ENCODE measurements at places on chromosomes 5 and 9.

GRCh38 chr5:35188031-35188457, 42.2 kb downstream of the PRLR start:
- DNase-seq, result no peak

- DNase-seq, result no peak
Measured at GRCh38 chr9:94971378-94972131, 245.1 kb downstream of the AOPEP start.

DNA sequence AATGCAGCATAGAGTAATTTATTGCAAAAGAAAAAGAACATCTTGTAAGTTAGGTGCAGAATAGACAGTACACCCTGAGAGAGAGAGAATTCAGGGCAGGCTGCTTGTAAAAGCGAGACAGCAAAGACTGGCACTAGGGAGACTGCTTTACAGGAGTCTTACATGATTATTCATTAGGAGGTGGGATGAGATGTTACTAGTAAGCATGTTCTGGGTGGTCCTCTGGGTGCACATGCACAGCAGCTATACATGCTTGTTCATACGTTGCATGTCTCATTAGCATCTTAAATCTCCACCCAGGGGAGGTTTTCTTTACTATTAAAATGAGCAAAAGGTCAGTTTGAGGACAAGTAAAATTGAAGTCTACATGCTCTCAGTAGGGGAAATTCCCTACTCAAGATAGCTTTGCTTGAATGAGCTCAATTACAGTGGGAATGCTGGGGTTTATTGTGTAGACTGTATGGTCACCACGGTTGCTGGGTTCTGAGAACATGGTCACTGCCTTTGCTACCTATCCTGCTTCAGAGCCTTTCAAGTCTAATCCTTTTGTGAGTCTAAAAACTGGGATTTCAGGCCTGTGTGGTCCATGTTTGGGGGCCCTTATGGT, 60.6 kb downstream of the RGS7BP start:
- DNase-seq, result no peak

- DNase-seq, result no peak
Measured at GRCh38 chr5:122412966-122413365, 100.9 kb downstream of the SNCAIP start.

GRCh38 chr9:88789785-88790184, 201.5 kb upstream of the S1PR3 start:
- no peak for DNase-seq

GRCh38 chr5:56607551-56607950, 207.8 kb upstream of the MAP3K1 start:
- DNase-seq, result no peak

- no peak for DNase-seq
Measured at GRCh38 chr5:428754-429452, 14.1 kb upstream of the EXOC3 start.

- DNase-seq, result no peak
Measured at GRCh38 chr9:136492978-136493522, 10.2 kb upstream of the SEC16A start.

GRCh38 chr5:10106285-10106684, 143.4 kb downstream of the ATPSCKMT start:
- no peak for DNase-seq

DNA sequence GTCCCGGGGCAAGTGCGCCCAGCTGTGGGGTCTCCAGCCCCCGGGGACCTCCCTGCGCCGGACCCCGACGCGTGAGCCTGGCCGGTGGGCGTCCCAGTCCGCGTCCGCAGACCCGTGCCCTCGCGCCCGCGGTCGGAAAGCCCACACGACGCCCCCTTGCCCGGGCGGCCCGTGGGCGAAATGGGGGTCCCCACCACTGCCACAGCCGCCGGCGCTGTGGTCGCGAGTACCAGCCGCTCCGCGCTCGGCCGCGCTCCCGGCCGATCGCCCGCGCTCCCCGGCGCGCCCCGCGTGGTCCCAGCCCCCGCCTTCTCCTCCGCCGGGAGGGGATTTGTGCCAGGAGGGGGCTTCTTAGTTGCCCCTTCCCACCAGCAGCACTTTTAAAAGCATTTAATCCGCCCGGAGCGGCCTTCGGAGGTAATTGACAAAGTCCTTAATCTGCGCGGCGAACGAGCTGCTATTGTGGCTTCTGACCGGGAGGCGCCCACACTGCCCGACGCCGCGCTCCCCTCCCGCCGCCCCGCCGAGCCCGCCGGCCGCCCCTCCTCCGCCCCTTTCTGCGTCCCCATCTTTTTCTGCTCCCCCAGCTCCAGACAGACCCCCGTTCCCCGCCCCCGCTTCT, 469 bp upstream of the FIBCD1 start:
- no peak for DNase-seq

- DNase-seq, result no peak
Measured at GRCh38 chr5:149418910-149419531, 39.9 kb upstream of the IL17B start.

GRCh38 chr9:82135106-82135505, 146.5 kb downstream of the SPATA31D1 start:
- DNase-seq, result no peak

- DNase-seq, result no peak
Measured at GRCh38 chr5:127550652-127551409, 33.4 kb downstream of the PRRC1 start.

DNA sequence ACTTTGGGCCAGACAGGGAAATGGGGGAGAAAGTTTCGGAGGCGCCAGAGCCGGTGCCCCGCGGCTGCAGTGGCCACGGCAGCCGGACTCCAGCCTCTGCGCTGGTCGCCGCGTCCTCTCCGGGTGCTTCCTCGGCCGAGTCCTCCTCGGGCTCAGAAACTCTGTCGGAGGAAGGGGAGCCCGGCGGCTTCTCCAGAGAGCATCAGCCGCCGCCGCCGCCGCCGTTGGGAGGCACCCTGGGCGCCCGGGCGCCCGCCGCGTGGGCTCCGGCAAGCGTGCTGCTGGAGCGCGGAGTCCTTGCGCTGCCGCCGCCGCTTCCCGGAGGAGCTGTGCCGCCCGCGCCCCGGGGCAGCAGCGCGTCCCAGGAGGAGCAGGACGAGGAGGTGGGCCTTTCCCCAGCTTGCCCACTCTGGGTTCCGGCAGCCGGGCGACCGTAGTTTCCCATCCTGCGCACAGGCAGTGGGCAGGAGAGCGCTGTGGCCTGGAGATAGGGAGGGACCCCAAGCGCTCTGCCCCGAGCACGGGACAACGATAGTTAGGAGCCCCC, 516 bp downstream of the MAST4 start:
- DNase-seq, result no peak

DNA sequence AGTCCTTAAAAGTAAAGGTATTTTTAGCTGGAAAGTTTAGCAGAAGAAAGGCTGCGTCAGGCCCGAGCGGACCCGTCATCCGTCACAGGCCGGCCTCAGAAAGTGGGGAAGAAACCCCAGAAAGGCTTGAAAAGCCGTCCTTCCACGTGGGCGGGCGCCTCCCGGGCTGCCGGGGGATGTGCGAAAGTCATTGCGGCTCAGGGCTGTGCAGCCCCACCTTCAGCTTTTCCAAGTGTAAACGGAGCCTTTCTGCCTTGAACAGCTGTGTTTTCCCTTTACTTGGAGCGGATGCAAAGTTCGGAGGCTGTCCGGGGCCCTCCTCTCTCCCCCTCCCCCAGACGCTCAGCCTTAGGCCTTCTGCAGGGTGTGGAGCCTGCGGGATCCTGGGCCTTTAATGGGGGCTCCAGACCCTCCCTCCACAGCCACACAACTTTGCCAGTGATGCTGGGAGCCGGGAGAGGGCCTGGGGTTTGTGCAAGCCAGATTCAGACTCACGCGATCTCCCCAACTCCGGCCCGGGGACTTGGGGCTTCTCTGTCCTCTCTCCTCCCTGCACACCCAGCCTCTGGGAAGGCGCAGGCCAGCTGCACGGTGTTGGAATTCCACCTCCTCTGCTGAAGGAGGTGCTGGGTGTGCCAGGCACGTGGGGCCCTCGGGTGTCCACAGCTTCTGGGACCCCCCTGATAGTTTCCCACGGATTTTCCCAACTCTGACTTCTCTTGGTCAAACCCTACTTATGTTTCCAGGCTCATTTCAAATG, 95.5 kb upstream of the RAPGEF1 start:
- no peak for DNase-seq

DNA sequence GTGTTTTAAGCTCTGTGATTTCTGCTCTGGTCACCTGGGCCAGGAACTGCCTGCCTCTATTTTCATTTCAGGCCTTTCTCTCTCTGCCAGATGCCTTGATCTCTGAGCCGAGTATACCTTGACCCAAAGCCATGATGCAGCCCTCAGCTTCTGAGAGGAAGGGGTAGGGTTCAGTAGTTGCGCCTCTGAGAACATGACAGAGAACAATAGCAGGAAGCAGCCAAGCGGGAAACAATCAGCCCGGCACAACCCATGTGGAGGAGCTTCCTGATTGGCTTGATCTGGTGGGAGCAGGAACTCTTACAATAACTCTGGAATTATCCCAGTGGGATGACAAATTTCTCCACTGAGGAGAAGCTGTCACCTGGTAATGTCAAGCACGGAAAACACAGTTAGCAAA, 127.4 kb downstream of the PALM2AKAP2 start:
- no peak for DNase-seq

GRCh38 chr5:38347040-38347763, 88.8 kb downstream of the EGFLAM start:
- DNase-seq, result no peak

- DNase-seq, result no peak
Measured at GRCh38 chr9:23774266-23774665, 51.8 kb downstream of the ELAVL2 start.

DNA sequence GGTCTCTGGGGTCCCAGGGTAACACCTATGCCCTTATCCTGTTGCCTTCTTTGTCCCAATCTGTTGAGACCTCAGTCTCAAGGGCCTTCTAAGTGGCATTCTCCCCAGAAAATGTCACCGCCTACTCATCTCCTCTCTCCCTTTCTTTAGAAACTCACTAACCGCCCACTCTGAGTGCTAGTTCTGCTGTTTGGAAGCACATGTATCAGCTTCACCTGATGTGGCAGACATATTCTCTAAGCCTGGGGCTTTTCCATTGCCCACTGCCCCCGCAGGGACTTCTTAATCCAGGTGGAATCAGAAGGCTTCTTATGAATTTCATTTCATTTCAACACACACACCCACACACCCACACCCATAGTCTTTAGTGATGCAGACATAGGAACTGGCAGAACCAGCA, 165.1 kb downstream of the ASTN2 start:
- no peak for DNase-seq

DNA sequence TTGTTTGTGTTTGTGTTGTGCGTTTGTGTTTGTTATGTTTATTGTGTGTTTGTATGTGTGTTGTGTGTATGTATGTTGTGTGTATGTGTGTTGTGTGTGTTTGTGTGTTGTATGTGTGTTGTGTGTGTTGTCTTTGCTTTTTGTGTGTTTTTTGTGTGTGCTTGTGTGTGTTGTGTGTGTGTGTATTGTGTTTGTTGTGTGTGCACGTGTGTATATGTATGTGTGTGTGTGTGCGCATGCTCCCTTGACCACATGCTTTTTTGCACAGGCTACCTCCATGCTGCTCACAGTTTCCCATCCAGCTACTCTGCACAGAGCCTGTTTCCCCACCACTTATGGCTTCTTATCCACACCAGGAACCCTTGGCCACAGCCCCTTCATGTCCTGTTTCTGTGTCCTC, 720.0 kb upstream of the ADAMTS16 start:
- no peak for DNase-seq

DNA sequence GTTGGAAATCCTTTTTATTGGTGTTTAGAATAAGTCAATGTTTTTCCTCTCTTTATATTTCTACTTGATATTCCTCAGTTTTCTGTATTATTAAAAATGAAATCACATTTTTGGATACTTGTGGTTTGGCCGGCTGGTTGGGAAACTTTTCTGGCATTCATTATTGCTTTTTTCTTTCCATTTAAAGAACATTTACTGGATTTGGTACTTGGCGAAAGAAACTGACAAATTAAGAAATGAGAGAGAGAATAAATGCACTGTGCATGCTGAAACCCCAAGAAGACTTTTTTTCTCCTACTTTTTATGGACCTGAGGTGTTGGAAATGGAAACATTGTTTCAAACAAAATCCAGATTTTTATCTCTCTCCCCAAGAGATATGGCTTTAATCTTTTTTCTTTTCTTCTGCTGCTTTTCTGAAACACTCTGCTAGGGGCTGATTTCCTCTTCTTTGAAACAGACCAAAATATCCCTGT, 128.4 kb downstream of the SNX18 start:
- no peak for DNase-seq

DNA sequence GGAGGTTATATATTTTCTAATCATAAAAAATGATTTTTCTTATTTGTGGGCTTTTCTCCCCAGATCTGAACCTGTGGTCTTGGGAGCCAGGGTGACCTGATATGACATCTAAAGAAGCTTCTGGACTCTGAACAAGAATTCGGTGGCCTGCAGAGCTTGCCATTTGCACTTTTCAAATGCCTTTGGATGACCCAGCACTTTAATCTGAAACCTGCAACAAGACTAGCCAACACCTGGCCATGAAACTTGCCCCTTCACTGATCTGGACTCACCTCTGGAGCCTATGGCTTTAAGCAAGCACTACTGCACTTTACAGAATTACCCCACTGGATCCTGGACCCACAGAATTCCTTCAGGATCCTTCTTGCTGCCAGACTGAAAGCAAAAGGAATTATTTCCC, 59.0 kb upstream of the RIC1 start:
- DNase-seq, result no peak

GRCh38 chr5:60161340-60161934, 267.9 kb upstream of the PDE4D start:
- DNase-seq, result no peak

DNA sequence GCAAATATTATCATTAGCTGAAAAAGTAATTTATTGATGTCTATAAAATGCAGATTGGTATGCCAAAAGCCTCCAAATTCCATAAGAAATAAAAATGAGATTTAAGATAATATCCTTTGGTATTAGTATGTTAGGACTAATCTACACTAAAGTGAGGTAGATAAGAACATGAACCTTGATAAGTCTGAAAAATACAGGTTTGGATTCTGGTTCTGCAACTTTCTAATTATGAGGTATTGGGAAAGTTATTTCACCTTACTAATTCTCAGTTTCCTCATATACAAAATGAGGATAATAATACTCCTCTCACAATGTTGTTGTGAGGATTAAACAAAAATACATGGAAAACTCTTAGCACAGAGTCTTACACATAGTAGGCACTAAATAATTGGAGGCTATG, 300.1 kb downstream of the NNT start:
- DNase-seq, result no peak

DNA sequence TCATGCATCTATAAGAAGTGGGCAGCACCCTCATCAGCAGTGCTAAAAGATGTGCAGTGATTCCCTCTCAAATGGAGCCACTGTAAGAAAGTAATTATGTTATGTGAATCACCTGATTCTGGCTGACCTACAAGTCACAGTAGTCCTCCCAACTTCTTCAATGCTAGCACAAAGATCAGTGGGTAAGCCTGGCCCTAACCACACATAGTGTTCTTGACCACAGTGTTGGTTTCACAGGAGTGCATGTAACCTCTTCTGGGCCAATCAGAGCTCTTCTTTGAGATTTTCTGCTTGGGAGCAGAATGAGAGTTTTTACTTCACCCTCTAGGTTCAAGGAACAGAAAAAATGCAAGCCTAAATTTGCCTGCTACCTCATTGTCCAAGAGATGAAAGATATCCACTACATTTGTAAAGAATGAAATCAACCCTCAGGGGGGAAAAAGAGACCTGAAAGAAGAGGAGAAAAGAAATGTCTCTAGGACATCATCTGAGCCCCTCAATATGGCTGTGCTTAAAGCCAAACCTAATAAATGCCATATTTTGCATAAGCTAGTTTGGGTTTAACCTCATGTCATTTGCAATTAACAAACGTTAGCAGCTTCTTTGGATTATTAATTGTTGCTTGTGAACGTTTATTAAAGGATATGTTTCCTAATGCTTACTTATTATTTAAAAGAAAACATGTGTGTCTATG, 65.3 kb upstream of the ADRB2 start:
- no peak for DNase-seq

Data from activated naive CD4-positive, alpha-beta T cell (primary cell).